ENCODE measurements at places on chromosomes 7 and 10.

GRCh38 chr10:24393201-24393600 lies 184.3 kb downstream of the KIAA1217 start:
- DNase-seq, result no peak

DNA sequence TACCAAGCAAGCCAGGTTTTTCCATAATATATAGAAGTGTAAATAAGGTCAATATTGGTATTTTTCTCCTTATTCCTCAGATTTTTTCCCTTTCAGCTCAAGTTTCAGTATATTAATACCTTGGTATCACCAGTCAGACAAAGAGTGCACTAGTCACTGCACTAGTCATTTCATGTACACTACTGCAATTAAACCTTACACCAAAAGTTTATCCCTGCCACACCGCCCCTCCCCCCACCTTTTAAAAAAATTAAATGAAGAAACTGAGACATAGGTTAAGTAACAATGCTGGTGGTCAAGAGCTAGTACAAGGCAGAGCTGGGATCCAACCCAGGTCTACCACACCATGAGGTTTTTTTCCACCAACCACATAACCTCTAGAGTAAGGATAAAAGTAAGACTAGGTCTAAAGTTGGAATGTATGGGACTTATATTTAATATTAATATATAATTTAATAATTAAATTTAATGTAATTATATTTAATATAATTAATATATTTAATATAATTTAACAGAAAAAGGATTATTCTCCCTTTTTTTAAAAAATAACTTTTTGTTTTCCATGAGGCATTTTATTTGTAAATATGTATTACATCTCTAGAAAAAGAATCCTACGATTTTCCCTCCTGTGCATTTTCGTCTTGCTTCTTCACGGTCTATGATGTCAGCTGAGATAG lies 68.5 kb downstream of the NT5C2 start:
- DNase-seq, result no peak

GRCh38 chr10:788796-789748 lies 99.6 kb upstream of the DIP2C start:
- DNase-seq, result no peak

DNA sequence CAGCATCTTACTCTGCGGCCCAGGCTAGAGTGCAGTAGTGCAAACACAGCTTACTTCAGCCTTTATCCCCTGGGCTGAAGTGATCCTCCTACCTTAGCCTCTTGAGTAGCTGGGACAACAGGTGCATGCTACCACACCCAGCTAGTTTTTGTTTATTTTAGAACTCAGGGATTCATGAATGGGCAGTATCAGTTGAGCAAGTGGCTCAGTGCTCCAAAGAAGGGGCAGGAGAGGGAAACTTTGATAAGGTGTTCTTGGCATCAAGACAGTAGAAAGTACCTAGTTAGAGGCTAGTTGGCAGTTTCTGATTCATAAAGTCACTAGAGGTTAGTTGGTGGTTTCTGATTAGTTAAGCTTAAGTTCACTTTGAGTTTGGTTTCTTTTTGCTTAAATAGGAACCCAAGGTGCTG lies 18.4 kb downstream of the TRIM24 start:
- DNase-seq, result no peak

Measured in cerebellar nuclear complex (tissue), 1 donor.